ENCODE measurements at places on chromosomes 13 and 19. TPM values are rescaled to one million over a fixed set of nuclear protein-coding genes. Genes with fewer than 3 reads are reported as not detected.

- DNase-seq, result no peak
Observed at GRCh38 chr19:8696993-8697392, 1.6 kb downstream of the ACTL9 start.

- DNase-seq, result no peak
Observed at GRCh38 chr13:84479656-84480055, 597.4 kb upstream of the SLITRK1 start.

DNA sequence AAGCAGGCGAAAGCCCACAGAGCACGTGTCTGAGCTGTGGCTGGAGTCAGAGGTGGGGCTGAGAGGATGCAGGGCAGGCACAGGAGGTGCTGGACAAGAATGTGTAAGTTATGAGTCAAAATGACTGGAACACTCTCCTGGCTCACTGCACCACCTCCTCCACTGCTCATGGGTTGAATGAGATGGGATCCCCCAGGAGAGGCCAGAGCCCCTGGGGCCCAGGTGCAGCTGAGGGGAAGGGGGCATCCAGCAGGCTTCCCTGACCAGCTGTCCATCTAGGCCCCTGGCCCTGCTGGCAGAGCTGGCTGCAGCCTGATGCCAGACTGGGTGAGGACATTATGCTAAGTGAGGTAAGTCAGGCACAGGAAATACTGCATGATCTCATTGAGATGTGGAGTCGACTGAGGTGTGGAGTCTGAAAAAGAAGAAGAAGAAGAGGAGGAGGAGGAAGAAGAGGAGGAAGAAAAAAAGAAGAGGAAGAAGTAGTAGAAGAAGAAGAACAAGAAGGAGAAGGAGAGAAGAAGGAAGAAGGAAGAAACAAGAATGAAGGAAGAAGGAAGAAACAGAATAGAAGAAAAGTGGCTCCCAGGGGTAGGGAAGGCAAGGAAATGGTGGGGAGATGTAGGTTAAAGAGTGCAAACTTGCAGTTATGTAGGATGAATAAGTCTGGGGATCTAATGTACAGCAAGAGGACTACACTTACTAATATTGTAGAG, 747.4 kb downstream of the UQCRFS1 start:
- DNase-seq, result no peak

The SIGLEC5 gene
- total RNA-seq, result not detected

- DNase-seq, result peak; percentile 44
Observed at GRCh38 chr13:33441015-33441414, 155.5 kb upstream of the STARD13 start.

- DNase-seq, result no peak
Observed at GRCh38 chr19:45701676-45702075, 9.2 kb downstream of the QPCTL start.

DNA sequence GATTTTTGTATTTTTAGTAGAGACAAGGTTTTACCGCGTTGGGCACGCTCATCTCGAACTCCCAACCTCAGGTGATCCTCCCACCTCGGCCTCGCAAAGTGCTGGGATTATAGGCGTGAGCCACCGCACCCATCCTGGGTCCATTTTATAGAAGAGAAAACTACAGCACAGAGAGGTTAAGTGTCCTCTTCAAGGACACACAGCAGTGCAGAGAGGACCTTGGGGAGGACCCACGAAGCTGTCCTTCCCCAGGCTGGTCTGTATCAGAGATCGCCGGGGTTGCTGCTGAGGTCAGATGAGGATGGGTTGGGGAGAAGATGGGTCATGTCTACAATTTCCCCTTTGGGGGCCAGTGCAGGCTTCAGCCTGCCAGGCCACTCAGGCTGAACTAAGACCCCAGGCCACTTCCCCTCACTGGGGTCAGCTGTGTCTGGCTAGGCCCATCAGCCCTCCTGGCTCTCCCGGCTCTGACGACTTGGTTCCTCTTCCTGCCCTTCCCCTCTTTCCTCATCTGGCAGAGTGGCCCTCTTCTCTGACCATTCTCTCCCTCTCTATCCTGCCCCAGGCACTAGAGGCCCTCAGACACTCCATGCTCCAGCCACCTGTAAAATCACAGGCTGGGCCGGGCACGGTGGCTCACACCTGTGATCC, 9.6 kb downstream of the MYO1F start:
- DNase-seq, result no peak

DNA sequence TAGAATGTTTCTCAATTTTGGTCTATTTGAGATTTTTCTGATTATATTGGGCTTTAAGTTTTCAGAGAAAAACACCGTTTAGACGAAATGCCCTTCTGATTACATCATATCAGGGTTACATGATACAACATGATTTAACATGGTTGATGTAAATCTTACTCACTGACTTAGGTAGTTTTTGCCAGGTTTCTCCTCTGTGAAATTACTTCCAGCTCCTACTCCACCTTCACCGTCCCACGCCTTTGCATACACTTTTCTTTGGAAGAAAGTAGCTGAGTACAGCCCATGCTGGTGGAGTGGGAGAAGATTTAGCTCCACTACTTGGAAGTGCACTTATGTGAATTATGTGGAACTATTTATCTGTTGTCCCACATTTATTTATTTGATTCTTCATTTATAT, 433.2 kb upstream of the KLHL1 start:
- DNase-seq, result no peak

The SBK2 gene
- 6.2 TPM for total RNA-seq

DNA sequence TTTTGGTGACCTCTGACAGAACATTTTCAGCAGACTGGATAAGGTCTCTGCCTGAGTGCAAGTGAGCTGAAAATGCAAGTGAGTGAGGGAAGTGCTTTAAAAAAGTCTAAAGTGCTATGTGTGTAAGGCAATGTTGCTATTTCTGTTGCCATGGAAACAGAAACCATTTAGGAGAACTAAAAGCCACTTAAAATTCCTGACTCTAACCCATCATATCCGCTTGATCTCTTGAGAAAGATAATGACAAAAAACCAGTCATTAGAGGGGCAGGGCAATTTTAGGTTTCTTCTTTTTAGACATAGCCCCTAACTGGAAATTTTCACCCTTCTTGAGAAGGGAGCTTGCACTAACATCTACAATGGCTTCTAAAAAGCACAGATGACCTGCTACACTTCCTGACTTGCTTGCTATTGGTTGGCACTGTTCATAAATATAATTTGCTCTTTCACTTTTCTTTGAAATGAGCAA, at the start of gene CYSLTR2:
TSS of gene CYSLTR2 (plus strand) at position 458 of the 468 bp plus-strand sequence. CDS start 52,889 bp downstream, outside the sequence.
- peak; percentile 6 for DNase-seq

DNA sequence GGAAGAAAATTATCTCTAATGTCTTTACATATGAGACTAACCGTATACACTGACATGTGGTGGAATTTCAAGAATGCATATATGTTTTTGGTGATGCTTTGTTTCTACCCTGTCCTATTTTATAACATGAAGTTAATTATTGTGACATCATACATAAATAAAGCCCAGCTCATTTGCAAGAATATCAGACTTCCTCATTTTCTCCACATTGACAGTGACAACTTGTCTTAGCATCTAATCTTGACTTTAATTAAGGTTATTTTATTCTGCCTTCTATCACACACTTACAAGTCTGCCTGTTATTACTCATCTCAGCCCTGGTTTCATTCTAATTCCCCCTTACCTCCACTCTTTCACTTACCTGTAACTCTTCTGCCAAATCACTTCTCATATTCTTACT, 140.6 kb upstream of the STARD13 start:
- DNase-seq, result no peak

DNA sequence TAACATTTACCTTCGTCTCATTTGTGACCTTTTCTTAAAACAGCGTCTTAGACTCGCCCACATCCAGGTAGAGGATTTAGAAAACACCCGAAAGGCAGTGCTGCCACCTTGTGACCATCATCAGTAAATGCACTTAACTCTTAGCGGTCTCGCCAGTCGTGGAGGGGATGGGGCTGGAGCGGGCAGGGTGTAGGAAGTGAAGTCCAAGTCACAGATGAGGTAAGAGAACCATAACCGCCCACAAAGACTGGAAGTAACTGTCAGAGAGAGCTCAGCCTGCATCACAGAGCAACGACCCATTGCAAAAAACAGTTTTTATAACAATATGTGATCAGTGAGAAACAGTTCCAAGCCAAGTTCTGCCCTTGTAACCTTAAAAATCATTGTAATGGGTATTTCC, 10.7 kb upstream of the CEACAM3 start:
- peak; percentile 76 for DNase-seq

The EPN1 gene
- total RNA-seq, result 16.1 TPM

The ZNF837 gene
- total RNA-seq, result 1.4 TPM

- no peak for DNase-seq
Observed at GRCh38 chr13:112132142-112132541, 65.2 kb downstream of the SOX1 start.

- no peak for DNase-seq
Observed at GRCh38 chr13:109355875-109356434, 430.4 kb downstream of the IRS2 start.

GRCh38 chr13:71474936-71475335, 392.1 kb downstream of the DACH1 start:
- DNase-seq, result no peak

- DNase-seq, result peak; percentile 61
Observed at GRCh38 chr19:16077984-16078758, 1.9 kb downstream of the TPM4 start.

The KIR2DL4 gene
- not detected for total RNA-seq

DNA sequence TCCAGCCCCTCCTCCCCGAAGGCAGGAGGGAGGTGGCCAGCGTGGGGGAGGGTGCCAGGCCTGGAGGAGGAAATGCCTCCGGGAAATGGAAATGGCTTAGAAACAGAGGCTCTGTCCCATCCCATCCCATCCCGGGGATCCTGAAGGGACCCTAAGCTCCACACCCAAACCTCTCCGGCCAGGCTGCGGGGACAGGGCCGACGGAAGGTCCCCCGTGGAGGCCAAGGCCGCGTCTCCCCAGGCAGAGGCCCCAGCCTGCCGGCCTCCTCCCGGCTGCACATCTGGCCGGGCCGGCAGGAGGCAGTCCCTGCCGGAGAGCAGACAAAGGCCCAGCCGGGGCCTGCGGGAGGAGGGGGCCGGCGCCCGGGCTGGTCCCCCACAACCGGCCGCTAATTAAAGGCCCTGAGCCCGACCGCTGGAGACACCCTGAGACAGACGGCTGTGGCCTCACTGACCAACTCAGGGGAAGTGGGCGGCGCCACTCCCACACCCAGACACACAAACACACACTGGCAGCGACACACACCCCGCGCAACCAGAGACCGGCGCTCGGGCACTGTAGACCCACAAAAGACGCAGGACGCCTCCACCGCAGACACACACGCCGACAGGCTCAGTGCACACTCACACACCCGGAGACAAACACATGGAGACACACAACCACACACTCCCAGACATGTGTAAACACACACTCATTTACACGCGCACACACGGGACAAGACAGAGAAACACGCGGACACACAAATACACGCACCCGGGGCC, 1.1 kb downstream of the ADAMTS10 start:
- DNase-seq, result peak; percentile 92

The FCGBP gene
- 0.22 TPM for total RNA-seq

GRCh38 chr13:35841060-35841521, 290.1 kb downstream of the DCLK1 start:
- no peak for DNase-seq

- DNase-seq, result no peak
Observed at GRCh38 chr19:49111218-49111998, 2.8 kb upstream of the LIN7B start.

DNA sequence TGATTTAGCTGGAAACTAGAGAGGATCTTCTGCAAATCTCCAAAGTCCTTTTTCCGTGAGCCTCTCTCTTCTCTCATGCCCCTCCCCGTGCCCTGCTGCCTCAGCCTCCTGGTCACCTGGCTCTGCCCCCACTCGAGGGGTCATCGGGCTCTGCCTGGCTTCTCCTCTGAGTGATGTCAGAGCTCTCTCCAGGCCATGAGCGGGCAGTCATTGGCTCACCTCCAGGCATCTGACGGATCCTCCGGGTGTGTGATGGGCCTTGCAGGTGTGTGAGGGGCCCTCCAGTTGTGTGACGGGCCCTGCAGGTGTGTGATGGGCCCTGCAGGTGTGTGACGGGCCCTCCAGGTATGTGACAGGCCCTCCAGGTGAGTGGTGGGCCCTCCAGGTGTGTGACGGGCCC, 10.3 kb upstream of the GAS6 start:
- no peak for DNase-seq

GRCh38 chr13:21825186-21825585, 154.3 kb downstream of the FGF9 start:
- no peak for DNase-seq
